CD8-positive, alpha-beta memory T cell (primary cell): ENCODE measurements at places on chromosomes 5 and 9.
A peak's percentile ranks its signal among the peaks of the same experiment; 100 is the strongest.

DNA sequence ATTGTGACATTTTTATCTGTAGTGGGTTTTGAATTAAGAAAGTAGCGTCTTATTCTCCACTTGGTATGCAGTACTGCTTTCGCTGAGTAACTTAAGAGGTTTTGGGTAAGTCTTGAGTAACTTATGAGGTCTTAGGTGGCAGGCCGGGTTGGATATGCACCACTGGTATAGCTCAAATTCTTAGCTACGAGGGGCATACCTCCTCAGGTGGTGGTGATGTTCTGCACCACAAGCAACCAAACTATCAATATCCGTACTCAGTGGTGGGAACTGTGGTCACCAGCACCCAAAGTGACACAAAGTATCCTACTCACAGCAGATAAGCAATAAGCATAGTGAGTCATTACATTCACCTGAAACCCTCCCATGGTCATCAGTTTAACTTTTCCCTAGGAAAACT lies 13.7 kb downstream of the SMC2 start:
- DNase-seq: no peak

GRCh38 chr5:59246882-59247281 lies 646.6 kb downstream of the PDE4D start:
- DNase-seq: no peak

DNA sequence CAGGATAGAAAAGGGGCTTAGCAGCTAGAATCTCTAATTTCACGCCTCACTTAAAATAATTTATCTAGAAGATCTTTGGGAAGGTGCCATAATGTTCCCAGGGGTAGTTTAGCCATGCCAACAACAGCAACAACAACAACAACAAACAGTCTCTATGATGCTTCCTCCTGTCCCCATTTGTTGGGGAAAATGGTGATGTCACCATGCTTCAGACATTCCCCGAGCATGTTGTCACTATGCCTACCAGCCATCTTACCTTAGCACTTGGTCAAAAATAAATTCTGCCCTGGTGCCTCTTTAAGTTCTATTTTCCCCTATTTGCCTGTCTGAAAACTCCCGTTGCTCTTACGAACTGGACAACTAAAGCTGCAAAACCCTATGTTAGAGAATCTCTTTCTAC lies 76.6 kb downstream of the KCNN2 start:
- DNase-seq: no peak

- DNase-seq: peak; percentile 32
Observed at GRCh38 chr9:95167998-95168397, 149.5 kb downstream of the FANCC start.

DNA sequence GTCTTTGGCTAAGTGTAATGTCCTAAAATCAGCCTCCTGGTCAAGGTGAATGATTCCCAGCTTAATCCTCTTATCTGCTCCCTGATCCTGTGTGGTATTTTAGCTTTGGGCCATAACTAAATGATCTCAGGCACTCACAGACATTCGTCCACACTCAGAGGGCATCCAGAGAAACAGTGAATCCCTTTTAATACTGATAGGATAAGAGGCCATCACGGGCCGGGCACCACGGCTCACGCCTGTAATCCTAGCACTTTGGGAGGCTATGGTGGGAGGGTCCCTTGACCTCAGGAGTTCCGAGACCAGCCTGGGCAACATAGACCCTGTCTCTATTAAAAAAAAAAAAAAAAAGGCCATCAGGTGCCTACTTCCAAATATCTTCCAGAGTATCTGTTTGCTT lies 6.3 kb downstream of the PDCL start:
- no peak for DNase-seq

DNA sequence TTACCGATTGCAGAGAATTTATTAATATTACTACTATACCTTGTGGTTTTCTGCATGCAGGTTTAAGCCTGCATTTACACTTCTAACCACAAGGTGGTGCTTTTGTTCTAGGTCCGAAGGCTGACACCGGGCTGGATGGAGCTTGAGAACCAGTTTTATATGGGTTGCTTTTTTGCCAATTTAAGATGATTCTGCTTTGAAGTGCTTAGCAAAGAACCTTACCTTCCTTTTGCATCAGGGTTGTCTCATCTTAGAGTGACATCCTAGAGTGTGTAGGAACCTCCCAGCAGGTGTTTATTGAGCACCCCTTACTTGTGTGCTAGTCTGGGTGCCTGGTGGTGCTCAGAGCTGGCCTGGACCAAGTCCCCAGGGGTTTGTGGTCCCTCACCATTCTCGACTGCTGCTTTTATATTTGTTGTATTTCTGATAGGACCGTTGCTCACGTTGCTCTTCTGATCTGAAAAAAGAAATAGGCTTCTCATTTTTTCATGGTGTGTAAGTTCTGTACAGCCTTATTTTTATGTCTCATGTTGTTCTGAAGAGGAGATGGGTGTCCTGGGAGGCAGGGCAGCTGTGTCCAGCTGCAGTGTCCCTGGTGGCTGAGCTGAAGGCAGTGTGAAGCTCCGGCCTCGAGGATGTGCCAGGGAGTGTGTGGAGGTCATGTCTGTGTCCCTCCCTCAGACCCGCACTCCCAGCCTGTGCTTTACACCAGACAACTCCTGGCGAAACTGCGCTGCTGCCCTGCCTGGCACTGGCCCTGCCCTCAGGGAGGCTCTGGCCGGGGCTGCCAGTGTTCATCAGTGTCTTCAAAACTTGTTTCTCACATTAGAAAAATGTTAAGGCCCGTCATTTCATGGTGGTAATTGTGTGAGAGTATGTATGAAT lies 54.3 kb downstream of the EHMT1 start:
- DNase-seq: peak; percentile 30
